ENCODE measurements at places on chromosomes 7 and 10. TPM values are rescaled to one million over a fixed set of nuclear protein-coding genes. Genes with fewer than 3 reads are reported as not detected.

IKZF1 gene
- total RNA-seq: 0.28 TPM

PRKAR2B gene
- total RNA-seq: 3.1 TPM

PDCD4 gene
- 26.1 TPM for total RNA-seq

ZDHHC6 gene
- total RNA-seq: 25.7 TPM

DNA sequence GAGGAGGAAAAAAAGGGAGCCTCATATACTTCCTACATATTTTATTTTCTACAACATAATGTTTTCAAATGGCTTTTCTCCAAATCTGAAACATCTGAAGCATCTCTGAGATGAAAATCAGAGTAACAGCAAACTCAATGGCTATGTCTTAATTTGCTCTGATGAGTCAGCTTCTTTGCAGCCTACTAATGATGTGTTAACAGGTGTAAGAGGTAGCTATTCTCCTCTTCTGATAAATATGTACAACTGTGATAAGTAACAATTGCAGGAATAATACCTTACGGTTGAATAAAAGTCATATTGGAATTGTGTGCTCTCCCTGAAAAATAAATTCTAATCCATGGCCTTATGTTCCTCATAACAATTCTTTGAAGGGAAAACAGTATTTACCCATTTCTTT is 45.2 kb downstream of the GNAT3 start:
- DNase-seq: no peak

GRCh38 chr7:24197852-24198251 is 86.1 kb upstream of the NPY start:
- DNase-seq: no peak

- no peak for DNase-seq
Measured at GRCh38 chr7:148275359-148275890, 315.1 kb upstream of the C7orf33 start.

DNA sequence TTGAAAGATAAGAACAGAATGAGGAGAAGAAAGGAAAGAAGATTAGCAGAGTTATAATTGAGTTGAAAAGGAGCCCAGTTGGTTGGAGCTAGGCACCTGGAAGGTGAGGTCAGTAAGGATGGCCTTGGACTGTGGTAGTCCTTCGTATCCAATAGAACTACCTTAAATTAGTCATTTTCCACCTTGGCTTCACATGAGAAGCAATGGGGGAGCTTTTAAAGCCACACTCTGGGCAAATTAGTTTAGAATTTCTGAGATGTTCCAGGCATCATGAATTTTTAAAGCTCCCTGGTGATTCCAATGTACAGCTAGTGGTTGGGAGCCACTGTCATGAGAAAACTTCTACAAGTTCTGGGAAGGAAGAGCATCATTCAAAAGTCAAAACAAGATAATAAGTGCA is 27.3 kb upstream of the CYP3A5 start:
- no peak for DNase-seq

DNA sequence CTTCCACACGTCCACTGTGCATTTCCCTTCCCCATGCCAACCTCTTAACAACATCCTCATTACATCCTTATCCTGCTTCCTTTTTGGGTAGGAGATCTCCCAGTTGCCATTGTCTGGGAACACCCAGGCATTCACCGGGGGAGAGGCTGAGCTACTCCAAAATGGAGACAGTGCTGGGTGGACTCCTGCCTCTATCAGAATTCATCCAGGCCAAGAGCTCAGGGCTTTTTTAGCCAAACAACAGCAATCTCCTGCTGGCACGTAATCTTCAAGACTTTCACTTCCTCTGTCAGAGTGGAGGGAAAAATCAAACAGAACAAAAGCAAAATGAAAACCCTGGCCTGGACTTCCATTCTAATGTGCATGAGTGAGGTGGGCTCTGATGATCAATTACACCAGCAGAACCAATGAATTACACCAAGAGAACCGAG is 245.0 kb downstream of the PRPF18 start:
- no peak for DNase-seq

DNA sequence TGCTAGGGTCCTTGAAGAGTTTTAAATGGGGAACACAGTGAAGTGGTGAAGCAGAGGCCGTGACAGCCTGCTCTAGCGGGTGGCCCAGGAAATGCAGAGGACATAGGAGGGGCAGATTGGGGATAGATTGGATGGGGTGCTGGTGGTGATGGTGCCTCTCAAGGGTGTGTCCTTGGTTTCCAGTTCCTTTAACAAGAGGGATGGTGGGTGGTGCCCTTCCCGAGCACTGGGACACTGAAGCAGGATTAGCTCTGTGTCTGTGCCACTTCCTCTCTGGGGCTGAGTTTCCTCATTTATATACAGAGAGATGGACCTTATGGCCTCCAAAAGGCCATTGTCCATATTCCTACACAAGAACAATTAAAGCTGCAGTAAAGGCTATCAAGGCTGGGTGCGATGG is 285.5 kb downstream of the TCF7L2 start:
- no peak for DNase-seq
